ENCODE measurements at places on chromosomes 1 and 21. TPM values are rescaled to one million over a fixed set of nuclear protein-coding genes. Genes with fewer than 3 reads are reported as not detected.

GRCh38 chr21:44779417-44780136 lies 22.0 kb downstream of the UBE2G2 start:
- H3K27ac ChIP-seq = no peak overlapping the region
- no peak overlapping the region for H3K4me3 ChIP-seq
- peaks cover 36% of the 10 kb centered on the region for H3K36me3 ChIP-seq
- H3K27me3 ChIP-seq = no peaks in the 10 kb centered on the region

GRCh38 chr1:209675565-209676154 lies 448 bp downstream of the G0S2 start:
- peaks cover 29% of the 10 kb centered on the region for H3K27me3 ChIP-seq
- peaks cover 16% of the 10 kb centered on the region for H3K4me1 ChIP-seq
- H3K27ac ChIP-seq = peak overlapping the region; percentile 38

- H3K36me3 ChIP-seq = no peaks in the 10 kb centered on the region
- H3K4me3 ChIP-seq = no peak overlapping the region
- H3K27me3 ChIP-seq = no peaks in the 10 kb centered on the region
- H3K27ac ChIP-seq = no peak overlapping the region
- peaks cover 29% of the 10 kb centered on the region for H3K4me1 ChIP-seq
Observed at GRCh38 chr1:93814795-93815340, 64.1 kb downstream of the DNTTIP2 start.

DNA sequence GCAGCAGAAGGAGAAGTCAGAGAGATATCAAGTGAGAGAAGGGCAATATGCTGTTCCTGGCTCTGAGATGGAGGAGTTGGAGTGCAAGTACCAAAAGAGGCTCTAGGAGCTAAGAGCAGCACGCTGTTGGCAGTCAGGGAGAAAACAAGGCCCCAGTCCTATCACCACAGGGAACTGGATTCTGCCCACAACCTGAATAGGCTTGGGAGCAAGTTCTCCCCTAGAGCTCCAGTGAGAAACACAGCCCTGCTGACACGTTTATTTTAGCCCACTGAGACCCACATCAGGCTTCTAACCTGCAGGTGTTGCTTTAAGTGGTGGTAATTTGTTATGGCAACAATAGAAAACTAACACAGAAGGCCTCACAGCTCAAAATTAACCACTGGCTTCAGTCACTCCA lies 31.8 kb upstream of the ZNF644 start:
- DNase-seq = no peak
- H3K36me3 ChIP-seq = no peaks in the 10 kb centered on the region
- no peaks in the 10 kb centered on the region for H3K27me3 ChIP-seq
- no peak overlapping the region for H3K4me3 ChIP-seq
- H3K27ac ChIP-seq = no peak overlapping the region

DNA sequence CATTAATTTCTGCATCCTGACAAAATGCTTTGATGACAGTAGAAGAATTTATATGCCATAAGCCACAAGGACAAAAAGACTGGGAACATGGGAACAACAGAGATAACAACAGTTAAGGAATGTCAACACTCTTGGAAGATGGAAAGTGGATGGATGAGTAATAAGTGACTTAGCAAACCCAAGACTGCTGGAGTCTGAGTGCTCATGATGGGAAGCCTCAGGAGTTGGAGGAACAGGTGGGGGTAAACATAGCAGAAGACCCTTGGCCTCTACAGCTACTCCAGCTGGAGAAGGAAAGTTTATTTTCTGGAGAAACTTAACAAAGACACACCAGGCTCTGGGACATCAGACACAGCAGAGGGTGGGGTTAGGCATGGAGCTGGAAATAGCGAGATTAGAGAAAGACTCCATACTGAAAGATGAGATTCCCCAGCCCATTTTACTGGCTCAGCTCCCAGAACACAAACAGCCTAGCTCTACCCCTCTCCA lies 13.6 kb downstream of the G0S2 start:
- H3K4me1 ChIP-seq = peaks cover 26% of the 10 kb centered on the region
- DNase-seq = peak; percentile 50
- H3K36me3 ChIP-seq = no peaks in the 10 kb centered on the region
- no peak overlapping the region for H3K27ac ChIP-seq
- H3K4me3 ChIP-seq = no peak overlapping the region
- H3K27me3 ChIP-seq = peaks cover under 1% of the 10 kb centered on the region

DNA sequence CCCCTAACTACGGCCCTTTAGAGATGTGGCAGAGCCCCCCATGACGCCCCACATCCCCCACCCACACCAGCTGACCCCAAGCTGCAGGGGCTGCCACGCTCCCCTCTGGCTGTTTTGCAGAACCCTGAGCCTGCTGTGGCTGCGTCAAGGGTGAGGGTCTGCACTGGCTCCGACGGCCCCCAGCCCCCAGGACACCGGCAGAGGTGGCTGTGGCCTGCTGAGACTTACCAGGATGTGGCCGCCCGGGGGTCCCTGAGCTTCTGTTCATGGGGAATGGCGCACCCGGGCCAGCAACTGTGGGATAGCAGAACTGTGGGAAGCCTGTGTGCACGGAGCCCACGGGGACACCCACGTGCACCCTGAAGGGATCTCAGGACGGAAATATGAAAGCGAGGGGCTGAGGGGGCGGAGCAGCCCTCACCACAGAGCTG lies 12.8 kb upstream of the RNF223 start:
- DNase-seq = no peak
- no peaks in the 10 kb centered on the region for H3K27me3 ChIP-seq
- peaks cover 4% of the 10 kb centered on the region for H3K36me3 ChIP-seq
- H3K4me1 ChIP-seq = no peaks in the 10 kb centered on the region

- DNase-seq = no peak
- H3K36me3 ChIP-seq = no peaks in the 10 kb centered on the region
- H3K4me3 ChIP-seq = no peak overlapping the region
- no peak overlapping the region for H3K27ac ChIP-seq
Observed at GRCh38 chr1:150596976-150597375, 17.6 kb upstream of the MCL1 start.

DNA sequence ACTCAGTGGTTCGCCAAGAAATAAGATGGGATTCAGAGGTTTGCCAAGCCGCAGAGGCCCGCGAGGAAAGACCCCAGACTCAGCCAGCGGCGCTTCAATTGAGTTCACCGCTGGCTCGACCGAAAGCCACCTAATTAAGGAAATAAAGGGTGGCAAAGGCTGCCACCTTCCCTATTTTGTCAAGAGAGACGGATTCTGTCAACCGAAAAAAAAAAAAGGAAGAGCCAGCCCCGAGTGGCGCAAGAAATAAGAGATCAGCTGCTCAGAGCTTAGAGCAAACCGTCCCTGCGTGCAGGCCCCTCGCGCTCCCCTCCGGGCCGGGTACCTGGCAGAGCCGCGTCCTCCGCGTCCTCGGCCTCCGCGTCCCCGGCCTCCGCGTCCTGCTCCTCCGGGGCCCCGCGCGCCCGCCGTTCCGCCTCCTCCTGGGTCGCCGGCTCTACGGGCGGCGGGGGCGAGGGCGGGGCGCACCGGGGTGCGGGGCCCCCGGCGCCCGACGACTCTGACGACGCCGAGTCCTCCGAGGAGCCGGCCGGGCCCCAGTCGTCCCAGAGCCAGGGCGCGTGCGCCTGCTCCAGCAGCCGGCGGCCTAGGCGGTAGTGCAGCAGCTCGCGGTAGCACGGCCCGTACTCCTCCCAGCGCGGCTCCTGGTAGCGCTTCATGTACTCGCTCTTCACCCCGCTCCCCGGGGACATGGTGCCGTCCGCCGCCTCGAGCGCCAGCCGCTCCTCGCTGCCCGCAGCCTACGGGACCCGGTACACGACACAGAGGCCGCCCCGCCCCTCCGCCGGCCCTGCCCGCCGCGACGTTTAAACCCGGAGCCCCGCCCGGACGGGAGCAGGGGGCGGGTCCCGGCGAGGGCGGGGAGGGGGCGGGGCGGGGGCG lies 832 bp downstream of the CCSAP start:
- H3K4me3 ChIP-seq = peak overlapping the region; percentile 73
- no peaks in the 10 kb centered on the region for H3K36me3 ChIP-seq
- DNase-seq = peak; percentile 88
- H3K27me3 ChIP-seq = peaks cover 18% of the 10 kb centered on the region

DNA sequence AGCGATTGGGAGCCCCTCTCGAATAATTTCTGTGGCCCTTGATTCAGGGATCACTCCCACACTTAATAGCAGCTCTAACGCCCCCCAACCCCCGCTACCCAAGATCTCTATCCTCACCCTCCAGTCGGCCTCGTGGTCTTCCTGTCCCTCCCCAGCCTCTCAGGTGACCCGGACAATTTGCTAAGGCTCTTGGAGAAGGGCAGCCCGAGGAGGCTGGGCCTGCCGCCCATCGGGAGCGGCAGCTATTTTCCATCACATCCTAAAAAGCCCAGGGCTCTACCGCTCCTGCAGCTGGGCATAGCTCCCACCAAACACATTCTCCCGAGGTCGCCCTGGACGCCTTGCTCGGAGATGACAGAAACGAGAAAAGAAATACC lies 12.0 kb upstream of the PHLDA3 start:
- peak overlapping the region; percentile 22 for H3K4me3 ChIP-seq
- H3K36me3 ChIP-seq = peaks cover 28% of the 10 kb centered on the region
- DNase-seq = no peak
- peak overlapping the region; percentile 50 for H3K27ac ChIP-seq
- peaks cover 20% of the 10 kb centered on the region for H3K27me3 ChIP-seq
- H3K4me1 ChIP-seq = peaks cover 28% of the 10 kb centered on the region

DNA sequence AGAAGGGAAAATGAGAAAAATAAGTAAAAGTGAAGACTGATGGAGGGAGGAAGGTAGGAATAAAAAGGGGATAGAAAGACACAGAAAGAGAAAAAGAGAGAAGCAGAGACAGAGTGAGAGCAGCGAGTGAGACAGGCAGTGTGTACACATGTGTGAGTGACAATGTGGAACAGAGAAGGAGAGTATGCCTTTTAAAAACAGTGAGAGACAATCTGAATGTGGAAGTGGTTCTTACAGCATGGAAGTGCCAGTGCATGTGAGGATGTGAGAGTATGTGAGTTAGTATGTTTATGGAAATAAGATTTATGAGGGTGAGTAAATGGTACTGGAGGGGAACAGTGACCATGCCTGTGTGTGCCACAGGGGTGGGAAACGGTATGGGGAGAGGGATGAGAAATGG lies 1.2 kb downstream of the NEGR1 start:
- peaks cover 10% of the 10 kb centered on the region for H3K27me3 ChIP-seq
- peak overlapping the region; percentile 53 for H3K27ac ChIP-seq
- peak; percentile 41 for DNase-seq

- no peak overlapping the region for H3K4me3 ChIP-seq
- H3K27ac ChIP-seq = peak overlapping the region; percentile 44
- H3K4me1 ChIP-seq = peaks cover 56% of the 10 kb centered on the region
- no peaks in the 10 kb centered on the region for H3K27me3 ChIP-seq
- H3K36me3 ChIP-seq = peaks cover 33% of the 10 kb centered on the region
Observed at GRCh38 chr1:203695116-203695515, 68.5 kb downstream of the ATP2B4 start.

GRCh38 chr1:246534114-246534513 lies 27.0 kb upstream of the SMYD3 start:
- no peaks in the 10 kb centered on the region for H3K4me1 ChIP-seq
- no peaks in the 10 kb centered on the region for H3K27me3 ChIP-seq
- H3K36me3 ChIP-seq = no peaks in the 10 kb centered on the region
- H3K27ac ChIP-seq = no peak overlapping the region
- DNase-seq = no peak

DNA sequence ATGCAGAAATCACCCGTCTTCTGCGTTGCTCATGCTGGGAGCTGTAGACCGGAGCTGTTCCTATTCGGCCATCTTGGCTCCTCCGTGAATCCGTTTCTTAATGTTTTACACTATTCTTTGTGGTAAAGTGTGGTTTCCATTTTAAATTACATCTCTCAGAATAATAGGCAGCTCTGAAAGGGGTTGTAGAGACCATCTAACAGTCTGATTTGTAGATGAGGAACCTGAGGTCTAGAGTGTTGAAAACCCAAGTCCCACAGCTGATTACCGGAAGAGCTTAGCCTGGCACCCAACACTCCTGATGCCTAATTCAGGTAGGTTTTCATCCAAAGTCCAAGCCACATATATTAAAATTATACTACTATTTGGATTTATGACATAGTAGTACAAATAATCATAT lies 144.0 kb downstream of the LEPR start:
- no peak for DNase-seq
- H3K27me3 ChIP-seq = no peaks in the 10 kb centered on the region
- no peak overlapping the region for H3K27ac ChIP-seq

DNA sequence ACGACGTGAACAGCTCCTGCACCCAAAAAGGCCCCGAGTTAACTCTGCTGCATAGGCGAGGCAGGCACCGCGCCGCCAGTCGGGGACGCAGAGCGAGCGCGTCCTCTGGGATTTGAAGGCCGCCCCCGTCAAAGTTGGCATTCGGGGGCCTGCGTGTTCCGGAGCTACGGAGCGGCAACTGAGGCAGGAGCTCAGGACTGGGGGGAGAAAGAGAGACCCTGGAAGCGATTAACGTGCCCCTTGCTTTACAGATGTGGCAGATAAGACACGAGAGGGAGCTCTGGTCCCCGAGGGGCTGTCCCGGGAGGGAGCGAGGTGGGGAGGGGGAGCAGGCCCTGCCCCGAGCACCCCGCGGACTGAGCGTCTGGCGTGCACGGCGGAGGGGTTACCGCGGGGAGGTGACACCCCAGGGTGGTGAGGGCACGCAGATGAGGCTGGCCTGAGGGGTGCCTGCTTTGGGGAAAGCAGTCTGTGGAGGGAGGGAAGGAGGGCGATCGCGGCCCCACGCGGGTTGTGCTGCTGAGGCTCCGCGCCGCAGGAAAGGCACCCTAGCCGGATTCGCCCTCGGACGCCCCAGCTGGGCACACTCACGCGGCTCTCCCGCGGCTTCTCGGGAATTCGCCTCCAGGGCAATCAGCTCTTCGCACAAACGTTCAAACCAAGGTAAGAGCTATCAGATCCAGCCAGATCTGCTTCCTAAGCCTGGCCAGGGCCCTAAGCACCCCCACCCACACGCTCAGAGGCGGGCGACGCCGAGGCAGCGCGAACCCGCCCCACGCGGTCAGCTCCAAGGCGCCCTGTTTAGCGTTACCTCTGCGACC lies 26.5 kb downstream of the ACTA1 start:
- H3K4me1 ChIP-seq = peaks cover 55% of the 10 kb centered on the region
- H3K36me3 ChIP-seq = no peaks in the 10 kb centered on the region
- DNase-seq = no peak
- H3K4me3 ChIP-seq = peak overlapping the region; percentile 52
- peaks cover 66% of the 10 kb centered on the region for H3K27me3 ChIP-seq

GRCh38 chr1:209618756-209619420 lies 33.3 kb downstream of the LAMB3 start:
- peaks cover 2% of the 10 kb centered on the region for H3K27me3 ChIP-seq
- H3K36me3 ChIP-seq = no peaks in the 10 kb centered on the region
- peaks cover 54% of the 10 kb centered on the region for H3K4me1 ChIP-seq

DNA sequence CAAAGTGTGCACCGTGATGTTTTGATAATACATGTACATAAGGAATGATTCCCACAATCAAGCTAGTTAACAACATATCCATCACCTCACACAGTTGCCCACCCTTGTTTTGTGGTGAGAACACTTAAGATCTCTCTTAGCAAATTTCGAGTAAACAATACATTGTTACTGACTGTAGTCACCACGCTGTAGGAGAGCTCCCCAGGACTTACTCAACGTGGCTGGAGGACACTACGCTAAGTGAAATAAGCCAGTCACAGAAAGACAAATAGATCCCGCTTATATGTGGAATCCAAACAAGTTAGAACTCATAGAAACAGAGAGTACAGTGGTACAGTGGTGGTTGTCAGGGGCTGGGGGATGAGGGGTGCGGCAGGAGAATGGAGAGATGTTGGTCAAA lies 24.8 kb downstream of the GPR137B start:
- H3K4me3 ChIP-seq = no peak overlapping the region
- DNase-seq = no peak
- no peaks in the 10 kb centered on the region for H3K4me1 ChIP-seq
- H3K36me3 ChIP-seq = no peaks in the 10 kb centered on the region
- H3K27ac ChIP-seq = no peak overlapping the region
- H3K27me3 ChIP-seq = no peaks in the 10 kb centered on the region

The SLC1A7 gene
- not detected for total RNA-seq

The NUDC gene
- total RNA-seq = 25.8 TPM

The ADAMTS4 gene
- 7.8 TPM for total RNA-seq

The ABCG1 gene
- 8.6 TPM for total RNA-seq

The KRTAP15-1 gene
- not detected for total RNA-seq

The KAZN gene
- total RNA-seq = 5.1 TPM

The IFNGR2 gene
- 55.3 TPM for total RNA-seq
